ENCODE measurements at places on chromosomes 1 and 21.

DNA sequence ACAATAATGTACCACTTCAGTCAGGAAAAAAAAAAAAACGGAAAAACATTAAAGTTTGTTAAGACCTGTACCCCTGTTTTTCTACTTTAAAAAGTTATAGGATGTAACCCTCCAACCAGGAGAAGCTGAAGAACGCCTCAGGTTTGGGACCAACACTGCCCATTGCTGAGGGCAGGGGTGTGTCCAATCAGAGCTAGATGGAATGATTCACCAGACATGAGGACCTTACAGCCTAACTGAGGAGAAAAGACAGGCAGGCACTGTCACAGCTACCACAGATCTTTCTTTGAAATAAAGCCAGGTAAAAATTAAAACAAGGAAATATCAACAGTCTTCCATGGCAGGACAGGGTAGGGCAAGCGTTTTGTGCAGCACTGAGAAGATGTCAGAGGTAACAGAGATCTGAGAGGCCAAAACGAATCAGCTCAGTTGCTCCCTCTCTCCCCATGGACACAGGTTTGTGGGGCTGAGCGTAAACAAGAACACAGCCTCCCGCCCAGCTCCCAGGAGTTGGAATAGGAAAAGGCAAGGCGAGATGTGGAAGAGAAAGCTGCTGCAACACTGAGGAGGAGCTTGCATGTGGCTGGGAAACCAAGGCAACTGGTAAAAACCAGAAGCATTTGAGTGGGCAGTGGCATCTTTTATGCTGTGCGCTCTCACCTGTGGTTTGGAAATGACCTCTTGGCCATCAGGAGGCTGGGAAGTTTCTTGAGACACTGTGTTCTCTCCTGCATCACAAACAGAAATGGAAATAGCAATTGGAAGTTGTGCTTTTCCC is 34.0 kb downstream of the SEC16B start:
- DNase-seq, result no peak

DNA sequence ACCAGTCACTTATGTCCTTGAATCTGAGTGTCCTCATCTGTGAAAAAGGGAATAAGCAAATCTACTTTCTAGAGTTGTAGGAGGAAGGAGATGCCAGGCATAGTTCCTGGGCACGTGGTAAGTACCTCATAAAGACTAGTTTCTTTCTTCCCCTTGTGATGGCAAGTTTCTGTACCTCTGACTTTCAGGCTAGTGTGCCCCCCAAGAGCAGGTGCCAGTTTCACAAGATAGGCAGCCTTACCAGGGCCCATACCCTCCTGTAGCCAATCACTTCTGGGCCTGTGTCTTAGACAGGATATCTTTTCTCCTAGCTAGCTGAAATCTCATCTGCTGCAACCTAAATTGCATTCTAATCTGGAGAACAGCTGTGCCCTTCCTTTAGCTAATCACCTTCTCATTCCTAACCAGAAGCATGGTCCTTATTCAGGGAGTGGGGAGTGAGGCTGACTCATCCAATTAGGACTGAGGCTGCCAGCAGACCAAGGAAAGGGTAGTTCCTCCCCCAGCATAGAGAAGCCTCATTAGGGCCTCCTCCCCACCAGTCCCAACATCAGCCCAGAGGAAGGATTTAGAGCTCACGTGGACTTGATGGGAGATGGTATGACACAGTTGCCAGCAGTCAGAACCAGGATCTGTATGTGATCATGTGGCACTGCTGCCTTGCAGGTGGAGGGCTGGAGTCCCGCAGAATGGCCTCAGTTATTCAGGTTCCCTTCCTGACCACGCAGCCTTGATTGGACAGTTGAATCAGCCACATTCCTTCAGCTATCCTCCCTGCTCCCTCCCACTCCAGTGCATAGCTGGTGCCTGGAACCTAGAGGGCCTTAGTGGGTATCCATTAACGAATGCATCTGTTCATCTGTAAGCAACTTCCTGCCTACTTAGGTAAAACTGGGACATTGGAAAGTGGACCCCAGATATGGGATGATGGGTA is 7.9 kb downstream of the KLHDC8A start:
- no peak for DNase-seq

DNA sequence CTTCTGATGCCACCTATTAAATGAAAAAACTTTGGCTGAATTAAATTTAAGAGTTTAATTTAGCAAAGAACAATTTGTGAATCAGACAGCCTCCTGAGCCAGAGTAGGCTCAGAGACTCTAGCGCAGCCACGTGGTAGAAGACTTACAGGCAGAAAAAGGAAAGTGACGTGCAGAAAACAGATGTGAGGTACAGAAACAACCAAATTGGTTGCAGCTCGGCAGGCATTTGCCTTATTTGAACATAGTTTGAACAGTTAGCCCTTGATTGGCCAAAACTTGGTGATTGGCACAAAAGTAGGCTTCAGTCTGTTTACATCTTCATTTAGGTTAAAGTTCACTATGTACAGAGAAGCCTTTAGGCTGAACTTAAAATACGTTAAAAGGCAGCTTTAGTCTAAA is 22.9 kb downstream of the TCP10L start:
- DNase-seq, result no peak

DNA sequence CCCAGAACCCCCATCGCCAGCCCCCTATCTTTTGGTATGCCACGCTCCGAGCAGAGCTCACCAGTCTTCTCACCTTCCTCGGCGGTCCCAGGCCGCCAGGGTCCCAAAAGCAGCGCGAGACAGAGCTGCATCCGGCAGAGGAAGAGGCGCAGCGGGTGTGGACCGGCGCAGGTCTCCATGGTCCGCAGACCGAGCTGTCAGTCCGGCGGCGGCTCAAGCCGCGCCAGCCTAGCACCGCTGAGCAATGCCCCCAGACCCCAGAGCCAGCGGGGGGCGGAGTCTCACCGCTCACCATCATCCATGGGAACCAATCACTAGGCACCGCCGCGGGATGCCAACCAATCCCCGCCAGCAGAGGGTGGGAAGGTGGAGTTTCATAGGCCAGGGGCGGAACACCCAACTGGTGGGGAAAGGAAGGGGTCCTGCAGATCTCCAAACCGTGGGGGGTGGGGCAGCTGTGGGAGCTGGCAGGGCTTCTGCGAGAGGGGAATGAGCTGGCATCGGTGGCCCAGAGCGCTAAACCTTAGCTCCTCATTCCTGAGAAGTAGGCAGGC is at the start of gene EPHA10:
Gene EPHA10 (minus strand): TSS at position 233 of the 554 bp plus-strand sequence. CDS start 54 bp downstream, at position 179.
- no peak for DNase-seq

DNA sequence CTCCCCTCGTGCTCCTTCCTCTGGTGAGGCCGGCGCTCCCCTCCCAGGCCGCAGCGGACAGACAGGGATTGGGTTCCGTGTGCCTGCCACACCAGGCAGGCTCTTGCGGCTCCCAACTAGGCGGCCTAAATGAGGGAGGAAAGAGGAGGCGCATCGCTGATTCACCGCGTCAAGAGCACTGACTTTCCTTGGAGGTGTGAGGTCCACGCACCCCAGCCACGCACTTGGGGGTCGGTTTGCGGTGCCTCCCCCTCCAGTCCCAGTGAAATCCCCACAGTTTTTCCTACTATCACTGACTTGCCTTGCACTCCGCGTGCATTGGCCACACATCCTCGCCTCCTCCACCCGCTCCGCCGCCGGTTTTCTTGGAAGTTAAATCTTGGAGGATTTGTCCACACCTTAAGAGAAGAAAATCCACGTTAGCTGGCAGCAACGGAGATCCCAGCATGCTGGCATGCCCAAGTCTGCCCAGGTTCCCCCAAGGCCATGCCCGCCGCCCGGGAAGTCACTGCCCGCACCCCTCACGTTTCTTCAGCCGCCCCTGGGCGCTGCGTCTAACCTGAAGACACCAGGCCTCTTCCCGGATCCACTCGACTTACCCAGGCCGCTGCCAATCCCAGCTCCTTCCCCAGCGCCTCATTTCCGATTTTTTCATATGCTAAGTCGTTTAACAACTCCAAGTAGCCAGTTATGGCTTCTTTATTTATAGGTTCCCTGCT is 1.1 kb upstream of the FOXD3 start:
- DNase-seq, result peak; percentile 68

DNA sequence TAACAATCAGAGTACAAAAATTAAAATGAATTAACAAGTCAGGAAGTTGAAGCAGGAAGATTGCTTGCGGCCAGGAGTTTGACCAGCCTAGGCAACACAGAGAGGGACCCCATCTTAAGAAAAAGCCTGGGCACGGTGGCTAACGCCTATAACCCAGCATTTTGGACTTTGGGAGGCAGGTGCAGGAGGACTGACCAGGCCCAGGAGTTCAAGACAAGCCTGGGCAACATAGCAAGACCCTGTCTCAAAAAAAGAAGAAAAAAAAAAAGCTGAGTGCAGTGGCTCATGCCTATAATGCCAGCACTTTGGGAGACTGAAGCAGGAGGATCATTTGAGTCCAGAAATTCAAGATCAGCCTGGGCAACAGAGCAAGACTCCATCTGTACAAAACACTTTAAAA is 38.5 kb downstream of the TESK2 start:
- DNase-seq, result no peak

GRCh38 chr1:230286890-230287269 is 139.3 kb downstream of the PGBD5 start:
- DNase-seq, result no peak

DNA sequence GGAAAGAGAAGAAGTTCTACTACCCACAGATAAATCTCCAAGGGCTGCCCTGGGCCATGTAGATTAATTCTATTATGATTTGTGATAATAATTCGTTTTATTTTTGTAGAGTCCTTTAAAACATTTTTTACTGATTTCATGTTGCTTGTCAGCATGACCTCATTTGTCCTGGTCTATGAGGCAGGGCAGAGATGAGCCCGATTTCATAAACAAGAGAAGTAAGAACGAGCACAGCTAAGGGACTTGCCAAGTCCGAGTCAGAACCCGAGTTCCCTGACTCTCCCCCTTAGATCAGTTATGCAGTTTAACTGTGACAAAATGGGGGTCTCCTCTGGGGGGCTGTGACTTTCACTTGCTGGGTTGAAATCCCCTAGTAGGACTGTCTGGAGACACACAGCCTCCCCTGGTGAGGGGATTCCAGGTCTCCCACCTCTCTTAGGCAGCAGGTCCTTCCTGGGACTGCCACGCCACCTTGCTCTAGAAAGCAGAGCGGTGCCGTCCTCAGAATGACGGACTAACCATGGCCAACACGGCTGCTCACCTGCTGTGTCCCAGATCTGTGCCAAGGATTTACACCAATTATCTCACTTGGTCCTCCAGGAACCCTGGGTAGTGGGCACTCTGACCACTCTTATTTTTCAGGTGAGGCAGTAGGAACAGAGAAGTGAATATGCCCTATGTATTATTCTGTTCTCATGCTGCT is 31.0 kb upstream of the SOX13 start:
- DNase-seq, result no peak

DNA sequence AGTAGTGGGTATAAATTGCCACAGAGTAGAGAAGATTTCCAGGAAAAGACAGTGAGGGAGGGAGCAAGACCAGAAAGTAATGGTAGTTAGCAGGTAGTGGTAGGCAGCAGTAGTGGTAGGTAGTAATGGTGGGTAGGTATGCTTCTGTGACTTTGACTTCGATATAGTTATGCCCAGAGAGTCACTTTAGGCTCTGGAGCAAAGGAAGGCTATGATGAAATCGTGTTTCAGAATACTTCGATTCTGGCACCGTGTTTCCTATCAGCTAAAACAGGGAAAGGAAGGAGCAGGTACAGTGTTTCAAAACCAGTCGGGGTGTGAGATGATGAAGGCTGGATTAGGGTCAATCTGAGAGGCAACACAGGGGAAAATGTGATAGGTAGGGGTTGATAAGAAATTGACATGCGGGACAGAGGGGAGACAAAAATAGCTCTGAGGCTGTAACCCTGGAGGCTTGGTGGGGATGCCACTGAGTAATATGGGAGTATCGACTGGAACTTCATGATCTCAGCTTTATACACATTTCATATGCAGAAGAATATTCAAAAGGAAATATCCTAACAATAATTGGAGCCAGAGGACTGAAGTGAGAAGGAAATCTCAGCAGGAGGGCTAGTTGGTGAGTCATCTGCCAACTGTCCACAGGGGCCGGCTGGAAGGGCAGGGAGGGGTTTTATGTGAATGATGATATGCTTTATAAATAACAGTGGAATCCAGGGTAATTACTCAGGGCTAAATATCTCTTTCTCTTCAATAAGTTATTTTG is 25.2 kb upstream of the TRIM45 start:
- DNase-seq, result no peak

DNA sequence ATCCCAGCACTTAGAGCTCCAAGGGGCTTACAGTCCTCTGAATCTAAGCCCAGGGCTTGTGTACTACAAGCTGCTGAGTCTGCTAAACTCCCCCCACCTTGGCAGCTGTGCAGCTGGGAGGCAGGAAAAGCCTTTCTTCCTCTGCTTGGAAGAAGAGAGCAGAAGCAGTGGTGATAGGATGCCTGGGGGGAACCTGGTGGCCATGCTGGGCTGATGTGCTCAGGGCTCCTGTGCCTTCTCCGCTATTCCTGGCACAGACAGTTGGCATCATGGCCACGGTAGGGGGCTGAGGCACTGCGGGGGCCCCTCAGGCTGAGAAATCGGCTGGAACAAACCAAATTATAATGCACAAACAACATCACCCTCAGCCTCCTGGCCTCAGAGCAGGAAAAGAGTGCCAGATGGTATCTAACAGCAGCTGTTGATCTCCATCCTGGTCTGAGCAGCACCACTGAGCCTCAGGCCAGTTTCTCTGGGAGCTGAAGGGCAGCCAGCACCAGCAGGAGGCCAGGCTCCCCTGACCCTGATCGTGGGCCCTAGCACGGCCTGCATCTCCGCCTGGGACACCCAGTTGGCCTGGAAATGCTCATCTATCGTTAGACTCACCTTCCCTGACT is 35.8 kb downstream of the ECE1 start:
- peak; percentile 84 for DNase-seq
